Activated gamma-delta T cell (primary cell): ENCODE measurements at places on chromosomes 5 and 9.

DNA sequence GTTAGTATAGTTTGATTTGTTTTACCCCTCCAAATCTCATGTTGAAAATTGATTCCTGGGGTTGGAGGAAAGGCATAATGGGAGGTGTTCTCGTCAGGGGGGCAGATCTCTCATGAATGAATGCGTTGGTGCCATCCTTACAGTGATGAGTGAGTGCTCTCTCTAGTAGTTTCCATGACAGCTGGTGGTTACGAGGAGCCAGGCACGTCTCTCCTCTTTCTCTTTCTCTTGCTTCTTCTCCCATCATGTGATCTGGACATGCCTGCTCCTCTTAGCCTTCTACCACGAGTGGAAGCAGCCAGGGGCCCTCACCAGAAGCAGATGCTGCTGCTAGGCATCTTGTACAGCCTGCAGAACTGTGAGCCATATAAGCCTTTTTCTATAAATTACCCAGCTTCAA is 454.1 kb downstream of the EFNA5 start:
- DNase-seq = no peak

- no peak for DNase-seq
Observed at GRCh38 chr9:33287087-33287490, 3.2 kb upstream of the NFX1 start.

DNA sequence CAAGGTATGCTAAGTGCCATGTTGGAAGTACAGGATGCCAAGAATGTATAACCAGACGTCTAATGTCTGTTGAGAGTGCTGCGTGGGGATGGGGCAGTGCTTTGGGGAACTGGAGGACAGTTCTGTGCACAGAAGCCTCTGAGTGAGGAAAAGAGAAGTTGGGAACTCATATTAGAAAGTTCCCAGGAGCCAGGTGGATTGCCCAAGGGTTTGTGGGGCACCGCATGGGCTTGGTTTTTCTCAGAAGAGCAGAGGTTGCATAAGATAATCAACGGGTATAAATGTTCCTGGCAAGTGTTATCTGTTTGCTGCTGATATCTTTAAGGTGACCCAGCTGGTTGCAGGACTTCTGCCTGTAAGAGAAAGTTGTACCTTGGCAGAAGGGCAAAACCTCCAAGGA is 13.1 kb downstream of the HRH2 start:
- no peak for DNase-seq

GRCh38 chr9:114830546-114830945 is 24.7 kb upstream of the TNFSF15 start:
- DNase-seq = no peak

- no peak for DNase-seq
Observed at GRCh38 chr9:78982849-78983248, 588.9 kb upstream of the TLE4 start.

DNA sequence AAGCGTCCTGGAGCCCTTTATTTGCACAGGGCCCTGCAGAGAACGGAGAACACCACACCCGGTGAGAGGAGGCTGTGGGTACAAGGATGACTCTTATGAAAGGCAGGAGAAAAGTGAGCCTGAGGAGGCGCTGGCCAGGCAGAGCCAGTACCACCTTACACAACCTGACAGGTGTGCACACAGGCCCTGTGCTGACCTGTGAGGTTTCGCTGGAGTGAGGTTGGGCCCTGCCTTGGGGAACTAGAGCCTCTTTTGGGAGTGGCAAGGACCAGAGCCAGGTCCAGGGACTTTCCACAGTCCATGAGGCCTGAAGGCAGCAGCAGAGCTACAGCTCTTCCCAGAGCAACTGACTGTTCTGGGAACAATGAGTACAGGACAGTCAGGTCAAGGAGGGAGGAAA is 3.1 kb downstream of the SRD5A1 start:
- no peak for DNase-seq

DNA sequence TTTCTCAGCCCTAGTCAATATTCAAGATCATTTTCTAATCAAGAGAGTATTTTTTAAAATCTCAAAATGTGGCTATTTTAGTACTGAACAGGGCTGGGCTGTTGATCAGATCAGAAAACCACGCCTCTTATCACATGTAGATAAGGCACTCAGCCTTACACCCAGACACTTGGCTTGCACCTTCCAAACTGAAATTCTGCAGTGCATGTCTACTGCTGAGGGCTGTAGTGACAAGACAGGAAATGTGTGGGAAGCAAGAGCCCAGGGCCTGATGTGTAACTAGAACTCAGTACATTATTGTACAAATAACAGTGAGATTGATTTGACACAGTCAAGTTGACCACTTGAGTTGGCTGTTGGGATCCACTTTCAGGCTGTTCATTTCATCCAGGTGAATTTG is 48.6 kb downstream of the UBE2QL1 start:
- DNase-seq = no peak

GRCh38 chr9:37563806-37564513 is 12.2 kb downstream of the FBXO10 start:
- DNase-seq = no peak

- no peak for DNase-seq
Observed at GRCh38 chr5:8383616-8384015, 514.7 kb downstream of the MTRR start.
